ENCODE measurements at places on chromosomes 7 and 10. TPM values are rescaled to one million over a fixed set of nuclear protein-coding genes. Genes with fewer than 3 reads are reported as not detected.

DNA sequence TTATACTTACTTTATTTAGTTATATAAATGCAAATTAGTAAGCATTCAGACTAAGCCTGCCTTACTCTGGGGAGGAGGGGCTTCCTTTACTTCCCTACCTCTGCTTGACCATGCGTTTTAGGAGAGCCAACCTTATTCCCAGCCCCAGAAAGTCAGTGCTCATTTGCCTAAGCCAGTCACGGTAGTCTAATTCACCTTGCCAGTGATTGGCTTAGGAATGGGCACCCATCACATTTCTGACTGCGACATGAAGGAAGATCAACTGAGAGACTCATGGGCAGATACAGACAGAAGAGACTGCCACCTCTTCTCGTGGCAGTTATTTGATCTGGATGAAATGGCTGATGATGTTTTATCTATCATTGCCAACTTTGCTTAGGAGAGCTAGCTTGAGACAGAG is 29.5 kb downstream of the RPA3 start:
- no peak for DNase-seq

DNA sequence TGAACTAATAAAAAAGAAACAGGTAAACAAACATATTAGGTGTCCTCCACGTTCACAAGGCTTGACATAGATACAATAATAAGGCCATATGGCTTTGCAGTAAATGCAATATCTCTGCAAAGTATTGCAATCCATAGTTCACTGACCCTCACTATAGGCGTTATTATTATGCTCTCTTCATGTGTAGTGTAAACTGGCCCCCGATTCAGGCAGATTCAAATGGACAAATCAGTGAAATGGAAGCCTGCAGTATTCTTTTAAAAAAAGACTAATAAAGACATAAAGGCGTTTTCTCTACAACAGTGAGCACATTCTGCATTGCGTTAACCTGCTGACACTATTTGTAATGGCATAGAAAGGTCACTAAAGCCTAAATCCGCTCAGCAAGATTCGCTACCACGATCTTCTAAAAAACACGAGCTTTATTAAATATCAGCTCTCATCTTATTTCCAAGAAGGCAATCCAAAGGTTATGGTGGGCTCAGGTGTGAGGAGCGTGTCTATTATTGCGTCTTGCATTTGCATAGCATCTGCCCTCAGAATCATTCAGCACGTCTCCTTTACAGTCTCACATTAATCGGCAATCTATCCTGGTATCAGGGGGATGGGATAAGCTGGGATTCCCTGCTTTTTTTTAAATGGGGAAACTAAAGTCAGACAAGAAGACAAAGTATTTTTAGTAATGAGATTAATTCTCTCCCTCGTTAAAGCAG is 36.2 kb downstream of the FRMD4A start:
- no peak for DNase-seq

DNA sequence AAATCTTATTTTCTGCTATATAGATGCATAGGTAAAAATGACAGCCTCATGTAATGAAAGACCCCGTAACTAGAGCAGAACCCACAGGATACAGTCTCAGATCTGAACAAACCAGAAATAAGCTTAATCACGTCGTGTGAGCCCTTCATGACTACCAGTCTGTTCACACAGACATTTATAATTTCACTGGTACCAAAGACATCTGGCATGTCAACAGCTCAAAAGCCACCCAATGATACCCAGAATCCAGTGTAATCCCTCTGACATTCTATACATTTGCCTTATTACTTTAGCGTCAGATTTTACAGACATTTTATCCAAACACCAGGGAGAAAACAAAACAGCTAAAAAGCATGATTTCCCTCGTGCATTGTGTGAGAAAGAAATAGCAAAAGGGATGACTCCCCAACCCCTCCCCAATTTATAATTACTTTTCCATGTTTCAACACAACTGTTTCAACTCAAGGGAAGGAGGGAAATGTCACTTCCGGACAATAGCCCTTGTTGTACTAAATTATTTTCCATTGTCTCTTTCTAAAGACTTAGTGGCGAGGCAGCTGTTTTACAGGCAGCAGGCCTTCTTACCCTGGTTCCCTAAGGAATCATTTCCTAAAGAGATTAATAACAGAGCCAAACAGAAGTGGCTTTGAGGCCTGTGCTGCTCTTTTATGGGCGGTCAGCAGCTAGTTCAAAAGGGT is 33.2 kb downstream of the DOCK4 start:
- no peak for DNase-seq

The UFSP1 gene
- 4.3 TPM for total RNA-seq

DNA sequence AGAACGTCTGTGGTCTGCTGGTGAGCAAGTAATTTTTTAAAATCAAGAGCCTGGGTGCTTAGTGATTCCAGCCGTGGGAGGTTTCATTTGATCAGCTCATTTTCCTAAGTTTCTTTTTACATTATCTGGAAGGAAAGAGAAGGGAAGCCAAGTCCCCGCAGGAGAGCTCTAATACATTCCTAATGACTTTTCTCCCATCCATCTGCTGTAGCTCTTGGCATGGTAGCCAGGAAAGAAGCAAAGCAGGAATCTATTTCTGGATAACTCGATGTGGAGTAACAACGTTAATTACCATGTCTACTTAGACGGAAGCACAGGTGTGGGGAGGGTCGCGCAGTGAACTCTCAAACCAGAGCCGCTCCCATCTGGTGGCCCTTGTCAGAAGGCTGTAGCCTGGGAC is 121.9 kb downstream of the PAXIP1 start:
- DNase-seq, result no peak

DNA sequence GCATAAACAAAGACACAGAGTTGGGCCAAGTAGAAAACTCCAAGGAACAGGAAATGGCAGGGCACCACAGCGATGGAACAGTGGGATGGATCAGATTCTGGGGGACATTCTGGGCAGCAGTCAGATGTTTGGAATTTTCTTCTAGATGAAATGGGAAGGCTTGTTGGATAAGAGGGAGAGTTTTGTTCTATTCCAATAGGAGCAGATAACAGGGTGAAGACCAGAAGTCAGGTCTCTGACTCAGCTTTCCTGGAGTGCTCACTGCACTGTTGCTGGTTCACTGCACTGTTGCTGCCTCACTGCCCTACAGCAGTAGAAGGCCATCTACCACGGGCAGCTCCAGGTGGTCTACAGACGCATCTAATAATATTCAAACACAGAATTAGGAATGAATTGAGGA is 135.6 kb downstream of the ATE1 start:
- no peak for DNase-seq

- no peak for DNase-seq
These were observed 3.6 kb downstream of the ZEB1 start for GRCh38 chr10:31322647-31323046.

The POU6F2 gene
- total RNA-seq, result not detected

DNA sequence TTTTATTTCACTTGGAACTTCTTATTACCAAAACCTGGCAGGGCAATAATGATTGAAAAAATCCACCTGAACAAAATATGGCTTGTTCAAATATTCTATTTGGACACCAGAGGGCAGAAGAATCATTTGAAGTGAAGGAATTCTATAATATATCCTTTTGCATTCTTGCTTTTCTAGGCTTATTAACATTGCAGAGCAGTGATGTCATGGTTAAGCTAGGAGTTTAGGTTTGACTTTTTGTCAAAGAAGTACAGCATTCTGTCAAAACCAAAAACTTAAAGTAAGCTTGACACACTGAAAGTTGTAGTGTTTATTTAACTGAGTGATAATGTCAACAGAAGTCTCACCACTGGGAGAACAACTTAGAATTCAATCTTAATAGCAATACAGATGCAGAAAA is 156.0 kb downstream of the SEMA3D start:
- DNase-seq, result no peak

The SFRP5 gene
- total RNA-seq, result not detected

DNA sequence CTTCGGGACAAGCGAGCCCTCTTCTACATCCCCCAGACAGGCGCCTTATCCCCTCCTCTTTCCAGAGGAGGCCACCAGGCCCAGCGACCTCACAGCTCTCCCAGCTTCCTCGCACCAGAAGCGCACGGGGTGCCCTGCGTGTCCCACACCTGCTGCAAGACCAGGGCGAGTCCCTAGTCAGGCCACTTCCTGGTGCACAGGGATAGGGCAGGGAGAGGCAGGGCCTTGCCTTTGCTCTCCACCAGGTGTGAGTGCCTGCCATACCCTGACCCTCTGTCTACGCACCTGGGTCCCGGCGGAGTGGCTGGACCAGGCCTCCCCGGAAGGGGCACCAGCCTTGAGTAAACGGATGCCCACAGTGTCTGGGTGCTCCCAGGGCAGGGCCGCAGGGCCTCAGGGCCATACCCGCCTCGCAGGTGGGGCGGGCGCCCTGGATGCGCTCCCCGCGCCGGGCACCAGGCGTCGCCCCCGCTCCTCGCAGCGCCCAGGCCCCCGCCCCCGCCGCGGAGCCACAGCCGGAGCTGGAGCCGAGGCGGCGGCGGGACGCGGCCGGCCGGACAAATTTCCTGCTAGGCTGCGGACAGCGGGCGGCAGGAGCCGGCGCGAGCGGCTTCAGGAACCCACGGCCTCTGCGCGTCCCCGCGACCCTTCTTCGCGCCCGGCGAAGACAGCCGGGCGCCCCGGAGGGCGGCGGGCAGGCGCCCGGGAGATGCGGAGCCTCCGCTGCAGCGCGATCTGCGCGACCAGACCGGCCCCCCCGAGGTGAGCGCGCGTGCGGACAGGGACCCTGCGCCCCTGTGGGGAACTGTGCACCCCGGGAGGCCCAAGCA is at the start of gene PTPRE:
Gene PTPRE (plus strand): TSS at position 556 of the 830 bp plus-strand sequence. CDS start 133,779 bp downstream, outside the sequence.
- no peak for DNase-seq

The SMKR1 gene
- total RNA-seq, result not detected

DNA sequence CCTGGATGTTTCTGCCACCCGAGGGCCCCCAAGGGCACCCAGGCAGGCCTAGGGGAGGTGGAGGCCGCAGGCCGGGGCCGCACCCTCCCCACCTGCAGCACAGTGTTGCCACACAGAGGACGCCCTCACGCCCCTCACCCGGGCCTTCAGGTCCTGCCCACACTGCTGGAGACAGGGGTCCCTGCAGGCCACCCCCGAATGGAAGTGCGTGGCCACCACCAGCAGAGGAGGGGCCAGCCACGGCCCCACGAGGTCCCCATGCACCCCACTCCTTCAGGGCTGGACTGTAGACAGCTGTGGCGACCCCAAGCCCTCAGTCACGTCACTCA is 35.4 kb downstream of the ADAP1 start:
- no peak for DNase-seq

DNA sequence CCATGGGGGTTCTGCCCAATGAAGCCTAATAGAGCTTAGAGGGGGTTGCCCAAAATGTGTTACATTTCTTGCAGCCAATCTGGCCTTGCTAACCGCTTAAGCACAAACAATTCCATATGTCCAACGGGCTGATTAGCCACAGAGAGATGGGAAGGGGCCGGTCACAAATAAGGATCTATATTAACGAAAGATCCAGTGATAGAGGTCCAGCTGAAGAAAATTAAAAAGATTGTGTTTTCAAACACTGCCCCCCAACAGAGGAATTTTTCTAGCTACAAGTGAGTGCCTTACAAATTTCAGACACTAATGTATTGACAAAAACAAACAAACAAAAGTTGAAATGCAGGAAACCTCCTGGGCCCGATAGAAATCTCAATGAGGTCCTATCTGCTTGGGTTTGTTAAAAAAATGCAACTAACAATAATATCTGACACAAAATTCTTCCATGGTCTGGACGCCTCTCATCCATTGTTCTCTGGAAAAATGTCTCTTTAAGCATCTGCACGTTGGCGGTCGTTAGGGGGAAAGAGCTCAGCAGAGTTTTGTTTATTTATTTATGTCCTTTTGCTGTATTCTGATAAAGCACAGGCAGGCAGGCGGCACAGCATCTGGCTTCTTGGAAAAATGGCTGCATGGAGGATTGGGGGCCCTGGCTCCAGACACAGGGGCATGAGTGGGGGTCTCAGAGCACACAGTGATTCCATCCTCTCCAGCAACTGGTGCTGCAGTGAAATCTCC is 402.0 kb downstream of the RPS24 start:
- DNase-seq, result no peak

- DNase-seq, result no peak
These were observed 550.0 kb downstream of the REEP3 start for GRCh38 chr10:64071218-64071617.

DNA sequence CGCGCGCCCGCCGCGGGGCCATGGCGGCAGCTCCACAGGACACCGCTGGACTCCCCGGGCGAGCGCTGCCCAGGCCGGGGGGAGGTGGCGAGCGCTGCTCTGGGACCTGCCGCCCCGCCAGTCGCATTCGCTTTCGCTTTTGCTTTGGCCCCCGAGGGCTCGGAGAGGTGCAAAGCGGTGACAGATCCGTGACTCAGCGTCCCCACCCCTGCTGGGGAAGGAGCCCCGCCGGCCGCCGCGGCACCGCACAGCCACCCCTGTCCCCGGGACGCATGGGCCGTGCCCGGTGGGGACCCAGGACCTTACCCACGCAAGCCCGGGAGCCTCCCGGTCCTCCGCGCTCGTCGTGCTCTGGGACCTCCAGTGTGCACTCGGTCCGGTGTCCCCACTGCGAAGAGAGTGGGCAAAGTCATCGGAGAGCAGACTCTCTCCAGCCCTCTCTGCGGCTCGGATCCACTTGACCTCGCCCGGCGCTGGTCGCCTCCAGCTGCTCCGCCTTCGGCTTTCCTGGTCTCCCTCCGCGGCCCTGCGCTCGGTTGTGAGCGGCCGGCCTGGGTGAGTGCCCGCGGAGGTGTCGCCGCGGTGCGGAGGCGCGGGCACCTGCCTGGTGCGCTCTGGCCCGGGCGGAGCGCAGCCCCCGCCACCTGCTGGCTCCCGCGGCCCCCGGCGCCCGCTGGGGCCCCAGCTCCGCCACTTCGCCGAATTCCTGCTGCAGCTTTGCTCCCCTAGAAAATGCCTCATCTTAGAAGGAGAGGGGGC is at the start of gene IL15RA:
Gene IL15RA (minus strand): TSS at position 73 of the 759 bp plus-strand sequence. CDS start 51 bp downstream, at position 22.
- no peak for DNase-seq

- DNase-seq, result no peak
These were observed 163.0 kb downstream of the SUGCT start for GRCh38 chr7:40297741-40298311.

GRCh38 chr10:101354328-101355071 is 535 bp downstream of the BTRC start:
- DNase-seq, result no peak

DNA sequence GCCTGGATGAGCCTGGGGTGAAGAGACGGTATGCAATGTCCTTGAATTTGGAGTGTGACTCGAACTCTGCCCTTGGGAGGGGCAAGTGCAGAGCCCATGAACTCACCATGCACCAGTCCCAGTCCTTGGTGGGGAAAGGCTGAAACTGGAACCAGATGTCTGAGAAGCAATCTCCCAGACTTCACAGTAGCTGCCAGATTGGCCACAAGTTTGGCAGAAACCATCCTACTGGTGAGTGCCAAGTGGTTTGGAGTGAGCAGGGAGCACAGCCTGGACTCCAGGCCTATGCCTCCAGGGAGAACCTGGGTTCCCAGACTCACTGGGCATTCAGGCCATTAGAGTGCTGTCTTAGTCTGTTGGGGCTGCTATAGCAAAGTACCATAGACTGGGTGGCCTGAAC is 99.6 kb upstream of the LYZL1 start:
- DNase-seq, result no peak

GRCh38 chr10:11529276-11529903 is 82.1 kb downstream of the USP6NL start:
- no peak for DNase-seq

DNA sequence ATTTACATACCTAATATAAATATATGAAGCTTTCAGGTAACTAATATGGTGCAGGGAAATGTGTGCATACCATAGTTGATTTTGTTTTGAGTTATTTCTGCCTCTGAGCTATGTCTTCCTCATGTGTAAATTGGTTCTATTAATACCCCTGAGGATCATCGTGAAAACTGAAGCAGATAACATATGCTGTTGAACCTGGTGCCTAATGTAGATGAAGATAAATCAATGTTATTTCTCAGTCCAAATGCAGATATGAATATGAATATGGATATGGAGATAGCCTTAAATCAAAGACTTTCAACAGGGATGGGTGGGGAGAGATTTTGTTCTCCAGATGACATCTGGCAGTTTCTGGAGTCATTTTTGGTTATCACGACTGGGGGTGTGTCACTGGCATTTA is 122.3 kb upstream of the ANKRD30A start:
- no peak for DNase-seq

Data from epithelial cell of proximal tubule (primary cell).